Stimulated activated CD8-positive, alpha-beta memory T cell treated with anti-CD3 and anti-CD28 coated beads, Interleukin-15, amount 100 ng/mL, for 4 hours (primary cell): ENCODE measurements at places on chromosomes 5 and 9.

DNA sequence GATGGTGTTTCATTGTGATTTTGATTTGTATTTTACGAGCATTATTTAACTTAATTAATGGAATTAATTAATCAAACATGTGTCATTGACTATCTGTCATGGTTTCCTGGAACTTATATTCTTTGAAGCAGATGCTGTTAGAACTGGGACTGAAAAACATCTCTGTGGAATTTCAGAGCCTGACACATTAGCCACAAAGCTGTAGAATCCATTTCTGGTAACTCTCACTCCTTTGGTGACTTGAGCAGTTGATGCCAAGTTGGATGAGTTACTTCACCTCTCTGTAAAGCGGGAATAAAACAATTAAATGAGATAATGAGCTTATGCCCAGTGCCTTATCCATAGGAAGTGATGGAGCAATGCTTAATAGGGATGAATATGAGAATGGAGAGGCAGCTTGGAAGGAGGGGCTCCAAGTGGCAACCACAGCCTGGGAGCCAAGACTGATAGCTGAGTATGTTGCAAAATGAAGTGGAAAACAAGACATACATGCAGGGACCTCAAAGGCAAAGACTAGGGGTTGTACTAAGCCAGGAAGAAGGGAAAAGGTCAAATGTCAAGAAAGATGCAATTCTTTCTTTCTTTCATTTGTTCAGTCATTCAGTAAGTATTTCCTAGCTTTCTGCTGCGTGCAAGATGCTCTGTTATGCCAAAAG, 23.1 kb upstream of the ADRA1B start:
- no peak for DNase-seq

DNA sequence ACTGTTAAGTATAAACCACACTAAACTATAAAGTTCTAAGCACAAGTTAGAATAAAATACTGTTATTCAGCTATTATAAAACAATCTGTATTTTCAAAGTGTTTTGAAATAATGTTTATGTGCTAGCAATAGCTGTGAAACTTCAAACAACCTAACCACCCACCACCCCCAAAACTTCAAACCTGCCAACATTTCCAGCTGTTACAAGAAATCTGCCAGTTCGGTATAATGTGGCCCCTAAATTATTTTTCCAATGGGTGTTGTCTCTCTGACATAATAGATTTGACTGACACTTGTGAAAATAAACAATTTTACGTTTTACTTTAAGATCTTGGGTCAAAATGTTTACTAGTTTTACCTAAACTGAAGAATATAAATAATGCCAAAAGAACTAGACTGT, 24.7 kb downstream of the MAPKAP1 start:
- no peak for DNase-seq

DNA sequence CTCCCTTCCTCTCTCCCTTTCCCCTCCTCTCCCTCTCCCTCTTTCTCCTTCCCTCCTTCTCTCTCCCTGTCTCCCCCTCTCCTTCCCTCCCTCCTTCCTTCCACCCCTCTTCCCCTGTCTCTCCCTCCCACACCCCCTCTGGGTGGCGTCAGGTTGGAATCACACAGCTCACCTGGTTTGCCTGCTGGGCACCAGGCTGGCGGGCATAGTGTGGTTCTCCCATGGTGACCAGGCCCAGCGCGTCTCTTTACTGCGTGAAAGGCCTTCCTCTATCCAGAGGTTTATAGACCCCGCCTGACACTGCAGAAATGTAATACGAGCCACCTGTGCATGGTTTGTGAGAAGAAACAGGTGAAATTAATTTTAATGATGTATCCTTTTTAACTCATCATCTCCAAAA, 76.2 kb downstream of the MRPL36 start:
- no peak for DNase-seq

DNA sequence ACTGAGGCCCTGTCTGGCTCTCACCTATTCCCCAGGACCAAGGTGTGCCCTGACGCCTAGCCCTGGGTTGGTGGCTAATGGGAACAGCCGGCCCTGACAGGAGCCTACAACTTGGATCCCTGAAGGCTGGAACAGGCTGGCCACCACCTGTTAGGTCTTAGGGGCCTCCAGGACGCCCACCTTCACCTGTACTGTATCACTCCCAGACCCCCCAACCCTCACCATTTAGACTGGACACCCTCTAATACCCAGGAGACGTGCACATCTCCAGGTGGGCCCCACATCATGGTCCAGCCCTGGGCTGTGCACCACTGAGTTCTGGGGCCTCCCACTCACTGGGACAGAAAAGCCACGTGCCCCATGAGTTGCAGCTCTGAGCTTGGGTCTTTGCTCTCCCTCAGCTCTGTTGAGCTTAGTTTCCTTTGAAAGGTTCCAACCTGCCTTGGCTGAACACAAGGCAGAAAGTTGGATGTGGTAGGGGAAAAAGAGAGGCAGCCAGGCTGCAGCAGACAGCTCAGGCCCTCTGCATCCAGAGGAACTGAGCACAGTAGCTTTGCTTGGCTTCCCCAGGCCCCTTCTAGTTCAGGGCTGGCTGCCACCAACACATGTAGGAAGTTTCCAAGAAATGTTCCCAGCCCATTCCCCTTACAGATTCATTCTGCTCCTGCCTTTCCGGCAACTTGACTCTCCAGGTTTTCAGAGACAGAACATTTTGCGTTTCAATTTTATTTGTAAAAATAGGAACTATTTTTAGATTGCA, 116.8 kb upstream of the TBC1D2 start:
- DNase-seq: no peak
